ENCODE measurements at places on chromosomes 6 and 20.

- DNase-seq, result peak; percentile 73
Observed at GRCh38 chr6:128929869-128930268, 46.9 kb downstream of the LAMA2 start.

- no peak for DNase-seq
Observed at GRCh38 chr20:57872816-57873409, 163.1 kb upstream of the PMEPA1 start.

DNA sequence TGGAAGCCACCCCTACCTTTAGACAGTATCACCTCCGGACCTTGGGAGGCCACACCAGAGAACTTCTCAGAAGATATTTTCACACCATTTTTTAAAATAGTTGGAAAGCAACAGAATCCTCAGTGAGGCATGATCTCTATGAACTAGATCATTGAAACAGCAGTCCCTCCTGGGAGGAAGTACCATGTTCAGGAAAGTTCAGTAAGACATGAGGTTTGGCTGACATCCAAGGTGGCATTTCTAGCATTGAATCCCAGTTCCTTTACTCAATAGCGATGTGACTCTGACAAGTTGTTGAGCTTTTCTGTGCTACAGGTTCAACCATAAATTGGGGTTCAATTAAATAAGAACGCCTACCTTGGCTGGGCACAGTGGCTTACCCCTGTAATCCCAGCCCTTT, 169.0 kb downstream of the TBC1D7 start:
- DNase-seq, result no peak

GRCh38 chr6:32153564-32154513, at the start of gene PPT2:
TSS of gene PPT2 (plus strand) at chr6:32154141. CDS start at chr6:32154595, 454 bp downstream.
- DNase-seq, result peak; percentile 96

DNA sequence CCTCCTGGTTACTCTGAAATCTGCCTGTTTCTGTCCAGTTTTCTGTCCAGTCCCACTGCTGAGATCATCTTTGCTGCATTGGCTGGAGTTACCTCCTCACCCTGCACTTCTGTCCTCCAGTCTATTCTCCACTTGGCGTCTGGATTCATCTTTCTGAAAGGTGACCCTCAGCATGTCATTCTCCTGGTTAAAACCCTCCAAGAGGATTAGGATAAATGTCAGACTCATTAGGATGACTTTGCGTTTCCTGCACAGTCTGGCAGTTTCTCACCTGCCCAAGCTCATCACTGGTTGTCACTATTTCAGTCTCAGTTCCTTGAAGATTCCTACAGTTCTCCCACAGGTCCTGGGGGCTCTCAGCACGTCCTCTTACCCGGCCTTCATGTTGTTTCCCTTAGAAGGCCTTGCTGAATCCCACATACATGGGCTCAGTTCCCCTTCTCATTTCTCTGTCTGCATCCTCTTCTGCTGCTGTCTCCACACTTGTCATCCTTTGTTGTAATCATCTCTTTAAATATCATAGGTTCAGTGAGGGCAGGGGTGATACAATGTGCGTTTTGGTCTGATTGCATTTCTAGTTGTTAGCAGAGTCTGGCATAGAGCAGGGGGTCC, 374.8 kb downstream of the QKI start:
- DNase-seq, result no peak

- no peak for DNase-seq
Observed at GRCh38 chr20:37242503-37242902, 19.1 kb downstream of the GHRH start.

DNA sequence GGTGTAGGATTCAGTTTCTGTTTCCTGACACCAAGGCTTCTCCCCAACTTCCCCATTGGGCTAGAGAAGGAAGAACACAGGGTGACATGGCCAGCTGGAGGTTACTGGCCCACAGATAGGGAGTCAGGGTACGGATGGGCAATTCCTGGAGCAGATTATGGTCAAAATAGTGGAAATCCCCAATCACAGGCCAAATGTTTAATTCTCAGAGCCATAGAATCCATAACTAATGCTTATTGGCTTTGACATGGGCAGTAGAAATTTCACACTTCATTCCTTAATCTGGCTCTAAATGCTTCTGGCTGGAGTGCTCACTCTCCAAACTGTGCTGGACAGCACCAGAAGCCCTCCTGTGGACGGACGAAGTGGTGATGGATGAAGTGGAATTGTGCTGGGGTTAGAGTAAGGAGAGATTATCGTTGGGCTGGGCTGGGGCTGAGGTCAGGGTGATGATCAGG, 887 bp downstream of the SIGLEC1 start:
- no peak for DNase-seq

GRCh38 chr6:33029328-33030184, 20.2 kb upstream of the HLA-DOA start:
- no peak for DNase-seq

GRCh38 chr20:35369804-35370203, 42.0 kb downstream of the UQCC1 start:
- no peak for DNase-seq

GRCh38 chr6:1739220-1739619, 129.5 kb downstream of the FOXC1 start:
- DNase-seq, result no peak

GRCh38 chr6:33914645-33915044, 110.8 kb upstream of the MLN start:
- DNase-seq, result no peak

DNA sequence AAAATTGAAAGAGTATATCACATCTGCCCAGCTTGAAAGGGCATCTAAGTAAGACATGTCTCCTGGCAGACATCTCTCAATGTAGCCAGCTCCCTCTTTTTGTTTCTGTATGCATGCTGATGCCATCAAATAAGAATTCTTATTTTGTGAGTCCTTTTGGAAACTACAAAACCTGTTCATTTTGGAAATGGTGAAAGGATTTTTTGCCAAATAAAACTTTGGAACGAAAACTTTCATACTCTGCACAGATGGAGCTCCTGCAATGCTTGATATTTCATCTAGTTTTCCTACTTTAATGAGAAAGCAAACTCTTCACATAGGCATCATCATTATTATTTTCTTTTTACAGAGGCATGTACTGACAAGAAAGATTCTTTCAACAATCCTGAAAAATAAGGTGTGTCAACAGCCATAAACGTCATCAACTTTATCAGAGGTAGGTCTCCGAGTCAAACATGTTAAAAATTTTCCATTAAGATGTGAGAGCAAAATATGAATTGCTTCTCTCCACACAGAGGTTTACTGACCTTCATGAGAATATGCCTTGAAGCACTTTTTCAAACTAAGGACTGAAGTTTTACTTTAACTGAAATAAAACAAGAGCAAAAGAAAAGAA, 26.2 kb upstream of the CMTR1 start:
- no peak for DNase-seq

GRCh38 chr20:44590980-44591778, 8.8 kb downstream of the PKIG start:
- no peak for DNase-seq

- no peak for DNase-seq
Observed at GRCh38 chr20:44932916-44933315, 23.1 kb downstream of the PABPC1L start.

- DNase-seq, result no peak
Observed at GRCh38 chr6:40293460-40294185, 293.5 kb downstream of the LRFN2 start.

DNA sequence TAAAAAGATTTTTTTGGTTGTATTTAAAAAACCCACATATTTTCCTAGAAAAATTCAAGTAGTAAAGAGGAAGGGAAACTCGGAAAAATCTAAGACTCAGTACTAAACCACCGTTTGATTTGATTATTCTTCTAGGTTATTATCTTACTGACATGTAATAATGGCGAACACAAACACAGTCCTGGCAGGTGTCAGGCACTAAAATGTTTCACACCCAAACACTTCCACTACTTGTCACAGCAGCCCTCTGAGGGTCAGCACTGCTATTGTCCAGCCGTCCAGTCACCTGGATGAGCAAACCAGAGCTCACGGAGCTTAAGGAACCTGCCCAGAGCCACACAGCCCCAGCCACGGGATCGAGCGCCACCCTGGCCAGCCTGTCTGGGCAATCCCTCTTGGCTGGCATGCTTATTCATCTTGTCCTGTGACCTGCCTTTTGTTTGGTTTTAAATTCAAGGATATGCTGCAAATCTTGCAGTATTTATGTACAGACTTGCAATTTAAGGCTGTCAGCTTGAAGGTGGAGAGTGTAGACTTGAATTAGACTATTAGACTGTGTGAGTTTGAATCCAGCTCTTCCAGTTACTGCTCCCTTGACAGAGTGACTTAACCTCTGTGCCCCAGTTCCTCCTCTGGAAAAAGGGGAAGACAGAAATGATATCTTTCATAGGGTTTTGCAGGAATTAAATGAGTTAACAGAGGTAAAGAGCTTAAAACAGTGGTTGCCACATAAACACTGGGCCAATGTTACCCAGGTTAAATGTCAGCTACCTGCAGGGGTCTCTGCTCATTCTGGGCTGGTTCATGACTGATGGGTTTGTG, 82.2 kb downstream of the CDYL start:
- no peak for DNase-seq

- no peak for DNase-seq
Observed at GRCh38 chr6:154123155-154123956, 84.3 kb downstream of the OPRM1 start.

DNA sequence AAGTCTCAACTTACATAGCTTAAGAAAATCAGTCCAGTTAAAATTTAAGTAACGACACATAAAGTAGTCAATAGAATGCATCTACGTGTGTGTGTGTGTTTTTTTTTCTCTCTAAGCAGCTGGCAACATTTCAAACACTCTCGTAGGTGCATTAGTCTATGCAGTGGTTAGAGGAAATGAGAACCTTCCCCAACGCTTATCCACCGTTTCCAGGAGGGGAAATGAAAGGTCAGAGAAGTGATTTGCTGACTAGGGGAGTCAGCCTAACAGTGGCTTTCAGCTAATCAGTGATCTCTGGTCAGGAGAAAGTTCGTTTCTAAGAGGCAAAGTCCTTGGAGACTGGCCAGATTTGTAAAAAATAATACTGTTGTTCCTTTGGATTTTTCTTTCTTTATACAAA, 806.6 kb downstream of the C6orf118 start:
- DNase-seq, result no peak

DNA sequence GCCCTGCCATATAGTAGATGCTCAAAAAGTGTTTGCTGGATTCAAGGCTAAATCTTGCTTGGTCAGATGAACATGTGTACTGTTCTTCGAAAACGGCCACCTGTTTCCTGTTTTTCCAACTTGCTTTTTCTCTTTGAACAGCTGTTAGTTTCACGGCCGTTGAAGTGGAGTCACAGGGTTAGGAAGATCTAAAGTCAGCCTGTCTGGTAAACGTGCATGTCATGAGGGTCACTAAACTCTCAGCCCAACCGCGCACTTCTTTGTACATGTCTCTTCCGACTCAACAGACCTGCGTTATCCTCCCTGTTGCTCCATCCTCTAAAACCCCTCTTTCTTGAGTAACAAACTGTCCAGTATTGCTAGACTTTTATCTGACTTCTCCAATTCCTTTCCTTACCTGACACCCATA, 93.2 kb upstream of the MAN1A1 start:
- DNase-seq, result no peak

DNA sequence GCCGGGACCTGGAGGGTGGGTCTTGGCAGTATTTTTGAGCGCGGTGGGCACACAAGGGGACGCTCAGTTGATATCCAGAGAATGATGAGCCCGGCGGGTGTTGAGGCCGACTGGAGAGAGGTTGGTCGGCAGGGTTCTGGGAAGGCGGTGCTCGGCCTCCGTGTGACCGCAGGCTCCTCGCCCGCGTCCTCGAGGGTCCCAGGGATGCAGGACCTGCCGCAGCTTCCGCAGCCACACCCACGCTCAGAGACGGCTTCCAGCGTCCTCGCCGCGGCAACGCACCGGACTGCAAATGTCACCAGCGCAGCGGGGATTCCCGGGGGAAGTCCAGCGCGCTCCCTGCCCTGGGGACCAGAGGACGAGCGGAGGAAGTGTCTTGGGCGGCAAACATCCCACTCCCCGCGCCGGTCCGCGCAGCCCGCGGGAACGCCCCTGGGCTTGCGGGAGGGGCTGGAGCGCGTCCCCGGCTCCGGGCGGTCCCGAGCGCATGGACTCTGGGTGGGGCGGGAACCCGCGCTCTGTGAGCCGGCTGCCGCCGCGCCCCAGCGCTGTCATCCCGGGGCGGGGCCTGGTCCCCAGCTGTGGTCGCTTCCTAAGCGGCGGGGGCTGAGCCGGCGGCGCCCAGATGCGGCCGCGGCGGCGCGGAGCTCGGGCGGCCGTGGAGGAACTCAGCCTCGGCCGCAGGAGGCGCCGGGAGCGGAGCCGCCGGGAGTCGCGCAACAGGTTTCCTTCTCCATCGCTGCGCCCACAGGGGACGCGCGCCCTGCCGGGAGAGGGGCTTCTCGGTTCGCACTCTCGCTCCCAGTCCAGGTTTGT, at the start of gene STX11:
STX11 (plus strand) TSS at position 624 of the 816 bp plus-strand sequence. CDS start 36,111 bp downstream, outside the sequence.
- peak; percentile 93 for DNase-seq

- DNase-seq, result no peak
Observed at GRCh38 chr6:154508573-154509375, 1.7 kb downstream of the CNKSR3 start.

DNA sequence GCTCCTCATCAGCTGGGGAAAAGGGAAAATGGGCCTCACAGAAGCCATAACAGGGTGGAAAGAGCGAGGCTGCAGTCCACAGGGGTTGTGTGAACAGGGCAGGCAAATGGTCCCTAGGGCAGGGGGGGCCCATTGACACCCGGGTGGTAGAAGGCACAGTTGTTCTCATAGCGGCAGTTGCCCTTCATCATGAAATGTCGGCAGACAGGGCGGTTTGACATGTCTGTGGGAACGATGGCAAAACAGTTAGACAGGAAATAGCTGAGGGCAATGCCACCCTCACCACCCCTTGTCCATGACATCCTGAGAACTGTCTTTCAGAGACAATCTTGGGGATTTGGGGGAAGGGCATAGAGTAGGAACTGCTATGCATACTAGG, 15.6 kb downstream of the PPP1R10 start:
- DNase-seq, result peak; percentile 43

GRCh38 chr20:57783956-57784837, 74.4 kb upstream of the PMEPA1 start:
- DNase-seq, result peak; percentile 24

- no peak for DNase-seq
Observed at GRCh38 chr6:156175971-156176421, 601.2 kb upstream of the ARID1B start.

- no peak for DNase-seq
Observed at GRCh38 chr6:111260570-111261298, 173.4 kb downstream of the SLC16A10 start.
